ENCODE measurements at places on chromosomes 11 and 22.

- DNase-seq, result no peak
Measured at GRCh38 chr11:67500831-67501715, 4.1 kb downstream of the PITPNM1 start.

DNA sequence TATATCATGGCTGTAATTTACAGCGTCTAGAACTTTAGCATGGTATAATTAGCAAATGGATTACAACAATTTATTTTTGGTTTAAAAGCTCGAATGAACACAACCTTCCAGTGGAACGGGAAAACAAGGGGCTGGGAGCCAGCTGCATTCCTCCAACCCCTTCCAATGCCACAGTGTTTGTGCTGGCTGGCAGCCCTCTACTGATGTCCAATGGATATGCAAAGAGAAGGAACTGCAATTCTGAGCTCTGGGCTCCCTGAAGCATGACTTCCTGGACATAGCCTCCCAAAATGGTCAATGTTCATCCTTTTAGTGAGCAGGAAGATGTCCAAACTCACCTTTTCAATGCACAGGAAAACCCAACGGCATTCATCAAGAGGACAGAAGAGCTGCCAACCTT lies 288.3 kb downstream of the TENM4 start:
- DNase-seq, result no peak

DNA sequence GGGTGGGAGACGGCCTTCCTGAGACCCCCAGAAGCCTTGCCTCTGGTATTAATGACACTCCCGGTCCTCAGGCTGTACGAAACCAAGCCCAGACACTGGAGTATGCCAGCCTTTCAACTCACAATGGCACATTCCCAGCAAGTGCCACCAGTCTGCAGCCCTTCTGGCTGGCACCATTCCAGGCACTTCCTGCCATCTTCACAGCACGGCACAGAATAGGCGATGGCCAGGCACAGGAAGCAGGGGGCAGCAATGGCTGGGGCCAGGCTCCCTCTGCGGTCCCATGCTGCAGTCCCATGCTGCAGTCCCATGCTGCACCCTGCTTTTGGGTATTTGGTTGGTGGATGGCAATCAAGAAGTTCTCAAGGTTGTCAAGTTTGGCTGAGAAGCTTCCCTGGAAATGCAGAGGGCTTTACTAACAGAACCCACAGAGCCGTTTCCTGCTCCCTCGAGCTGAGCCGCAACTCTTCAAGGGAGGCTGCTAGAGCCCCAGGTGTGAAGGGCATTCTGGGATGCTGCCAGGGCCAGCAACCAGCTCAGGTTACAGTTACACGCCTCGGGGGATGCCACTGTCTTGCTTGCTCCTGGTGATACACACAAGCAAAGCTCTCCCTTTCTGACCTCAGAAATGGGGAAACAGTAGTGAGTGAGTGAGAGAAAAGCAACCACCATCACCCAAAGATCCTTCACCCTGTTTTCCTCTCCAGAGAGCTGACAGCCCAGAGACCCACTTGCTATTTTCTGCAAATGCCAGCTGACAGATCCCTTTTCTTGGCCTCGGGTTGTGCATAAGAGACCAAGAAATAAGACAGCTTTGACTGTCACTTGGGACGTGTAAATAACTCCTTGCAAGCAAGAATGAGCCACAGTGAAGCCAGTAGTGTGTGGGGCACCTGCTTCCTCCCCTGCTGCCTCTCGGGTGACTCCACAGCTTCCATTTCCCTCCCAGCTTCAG lies 23.9 kb downstream of the LRFN4 start:
- DNase-seq, result peak; percentile 54

DNA sequence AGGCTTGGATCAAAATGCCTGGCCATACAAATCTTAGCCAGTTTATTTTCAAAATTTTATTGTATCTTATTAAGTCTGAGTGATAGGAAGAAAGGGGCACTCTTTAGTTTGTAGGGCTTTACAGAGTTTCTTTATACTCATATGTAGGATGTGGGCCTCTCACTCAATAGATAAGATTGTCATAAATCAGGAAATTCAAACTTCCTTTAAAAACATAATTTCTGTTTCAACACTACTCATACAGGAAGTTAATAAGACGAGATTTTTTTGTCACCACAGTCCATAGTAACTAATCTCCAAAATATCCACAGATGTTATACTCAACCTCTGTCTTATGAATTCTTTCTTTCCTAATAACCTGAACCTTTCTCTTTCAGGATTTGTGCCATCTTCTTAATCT lies 13.3 kb upstream of the OR56B4 start:
- DNase-seq, result no peak

- DNase-seq, result no peak
Measured at GRCh38 chr11:40285558-40285957, 1173.9 kb downstream of the LRRC4C start.

- DNase-seq, result no peak
Measured at GRCh38 chr11:110251836-110252235, 44.6 kb downstream of the RDX start.
